Muscle of arm (tissue), 14 donors: ENCODE measurements at places on chromosomes 13 and 19. TPM values are rescaled to one million over a fixed set of nuclear protein-coding genes. Genes with fewer than 3 reads are reported as not detected.
A peak's percentile ranks its signal among the peaks of the same experiment; 100 is the strongest.

- peak; percentile 73 for DNase-seq
Observed at GRCh38 chr13:32150794-32151193, 119.2 kb downstream of the FRY start.

Gene KLHL1
- polyA plus RNA-seq, result not detected

DNA sequence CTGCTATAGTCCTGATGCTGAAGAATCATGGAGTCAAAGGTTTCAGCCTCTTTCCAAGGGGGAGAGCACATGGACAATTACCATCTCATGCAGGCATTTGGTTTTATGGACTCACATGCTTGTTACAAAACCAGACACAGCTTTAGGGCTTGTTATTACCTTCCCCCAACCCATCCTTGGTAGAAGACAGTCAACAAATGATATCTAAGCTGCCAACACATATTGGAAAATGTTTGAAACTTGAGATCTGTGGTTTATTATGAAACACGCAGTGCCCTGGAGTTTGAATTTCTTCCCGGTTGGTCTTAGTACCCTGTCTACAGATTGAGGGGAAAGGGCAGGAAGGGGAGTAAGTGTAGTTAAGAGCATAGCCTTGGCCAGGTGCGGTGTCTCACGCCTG lies 12.5 kb upstream of the CYP2A6 start:
- no peak for DNase-seq

- DNase-seq, result no peak
Observed at GRCh38 chr19:17347361-17347760, 10.0 kb downstream of the GTPBP3 start.

DNA sequence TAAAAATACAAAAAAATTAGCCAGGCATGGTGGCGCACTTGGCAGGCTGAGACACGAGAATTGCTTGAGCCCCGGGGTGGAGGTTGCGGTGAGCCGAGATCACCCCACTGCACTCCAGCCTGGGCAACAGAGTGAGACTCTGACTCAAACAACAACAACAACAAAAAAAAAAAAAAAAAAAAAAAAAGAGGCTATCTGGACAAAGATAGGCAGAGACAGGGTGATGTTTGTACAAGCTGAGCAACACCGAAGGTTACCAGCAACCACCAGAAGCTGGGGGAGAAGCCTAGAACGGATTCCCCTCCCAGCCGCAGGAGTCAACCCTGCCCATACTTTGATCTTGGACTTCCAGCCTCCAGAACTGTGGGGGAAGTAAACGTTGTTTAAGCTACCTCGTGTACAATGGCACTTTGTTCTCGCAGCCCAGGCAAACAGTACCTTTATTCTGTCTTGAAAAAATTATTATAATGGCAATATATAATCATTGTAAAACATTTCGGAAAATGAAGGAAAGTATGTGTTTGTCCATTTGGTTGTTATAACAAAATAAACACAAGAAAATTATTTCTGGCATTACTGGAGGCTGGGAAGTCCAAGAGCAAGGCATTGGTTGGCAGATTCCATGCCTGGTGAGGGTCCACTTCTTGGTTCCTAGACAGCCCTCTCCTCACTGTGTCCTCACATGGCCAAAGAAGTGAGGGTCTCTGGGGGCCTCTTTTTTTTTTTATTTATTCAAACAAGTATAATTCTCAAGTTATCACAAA lies 39.8 kb upstream of the LATS2 start:
- no peak for DNase-seq

GRCh38 chr13:80249516-80250212 lies 91.3 kb downstream of the SPRY2 start:
- DNase-seq, result peak; percentile 21
